SW 1271 (cell line): ENCODE measurements at places on chromosomes 16 and 17.
A peak's percentile ranks its signal among the peaks of the same experiment; 100 is the strongest.

GRCh38 chr17:41547378-41547841 lies 19.3 kb upstream of the KRT19 start:
- no peak for DNase-seq

DNA sequence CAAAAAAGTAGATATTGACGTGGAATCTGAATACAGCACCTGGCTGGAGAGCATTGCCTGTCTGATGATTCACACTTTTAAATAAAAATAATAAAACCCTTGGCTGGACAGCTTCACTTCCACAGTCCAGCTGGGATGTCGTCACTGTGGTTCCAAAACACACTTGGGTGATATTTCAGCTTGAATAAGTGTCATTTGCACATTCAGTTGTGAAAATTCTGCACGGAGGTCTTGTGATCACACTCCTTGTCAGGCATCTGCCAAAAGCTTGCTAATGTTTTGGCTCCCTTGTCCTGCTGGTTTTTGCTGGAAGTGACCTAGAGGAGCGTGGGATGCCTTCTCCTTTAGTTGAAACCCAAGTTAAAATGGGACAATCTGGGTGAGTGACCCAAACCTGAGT lies 60.7 kb downstream of the PCTP start:
- no peak for DNase-seq

DNA sequence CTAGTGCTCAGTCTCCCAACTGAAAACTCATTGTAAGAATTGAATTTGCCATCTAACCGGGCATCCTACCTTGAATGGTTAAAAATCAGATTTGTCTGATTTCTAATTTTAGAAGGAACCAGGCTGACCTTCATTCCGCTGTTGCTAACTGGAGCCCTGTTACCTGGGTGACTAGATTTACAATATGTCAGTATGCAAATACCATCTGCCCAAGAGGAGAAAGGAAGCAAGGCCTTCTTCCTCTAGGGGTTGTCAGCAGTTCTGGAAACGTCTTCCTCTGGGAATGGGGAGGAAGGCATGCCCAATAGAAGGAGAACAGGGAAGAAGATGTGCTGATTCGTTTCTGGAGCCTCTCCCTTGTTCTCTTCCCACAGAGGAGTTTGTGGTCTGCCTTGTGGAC lies 137.9 kb downstream of the PITPNC1 start:
- no peak for DNase-seq

- no peak for DNase-seq
Observed at GRCh38 chr17:28574526-28574925, 2.2 kb downstream of the ALDOC start.

DNA sequence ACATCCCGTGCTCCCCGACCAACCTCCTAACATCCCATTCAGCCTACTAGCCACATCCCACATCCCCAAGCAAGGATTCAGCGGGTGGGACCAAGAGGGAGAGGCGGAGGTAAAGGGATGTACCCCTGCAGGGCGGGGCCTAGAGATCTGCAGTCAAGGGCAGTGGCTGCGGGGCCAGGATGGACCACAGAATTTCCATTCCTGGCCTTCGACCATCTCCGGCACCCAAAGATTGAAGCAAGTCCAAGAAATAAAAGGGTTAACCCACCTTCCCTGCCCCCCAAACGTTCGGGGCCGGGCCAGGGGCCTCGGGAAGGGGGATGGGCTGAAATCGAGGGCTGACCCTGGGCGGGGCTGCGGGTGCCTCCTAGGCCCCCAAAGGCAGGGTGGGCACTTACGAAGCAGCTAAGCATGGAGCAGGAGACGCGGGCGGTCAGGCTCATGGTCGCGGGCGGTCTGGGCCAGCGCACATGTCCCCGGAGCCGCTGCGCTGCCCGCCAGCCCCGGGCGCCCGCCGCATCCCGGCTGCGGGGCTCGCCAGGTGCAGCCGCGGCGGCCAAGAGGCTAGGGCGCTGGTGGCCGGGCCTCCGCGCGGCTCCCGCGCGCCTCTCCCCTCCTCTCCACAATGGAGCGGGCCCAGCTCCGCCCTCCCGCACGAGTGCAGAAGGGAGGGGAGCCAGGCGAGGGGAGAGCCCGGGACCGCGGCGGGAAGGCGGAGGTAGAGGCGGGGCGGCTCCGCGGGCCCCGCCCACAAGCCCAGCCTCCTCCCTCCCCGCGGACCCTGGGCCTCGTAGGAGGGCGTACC lies at the start of gene MTMR4:
Gene MTMR4 (minus strand): TSS at position 674 of the 805 bp plus-strand sequence. CDS start 231 bp downstream, at position 443.
- DNase-seq: peak; percentile 68

GRCh38 chr17:43907998-43908721 lies 824 bp upstream of the MPP2 start:
- no peak for DNase-seq

DNA sequence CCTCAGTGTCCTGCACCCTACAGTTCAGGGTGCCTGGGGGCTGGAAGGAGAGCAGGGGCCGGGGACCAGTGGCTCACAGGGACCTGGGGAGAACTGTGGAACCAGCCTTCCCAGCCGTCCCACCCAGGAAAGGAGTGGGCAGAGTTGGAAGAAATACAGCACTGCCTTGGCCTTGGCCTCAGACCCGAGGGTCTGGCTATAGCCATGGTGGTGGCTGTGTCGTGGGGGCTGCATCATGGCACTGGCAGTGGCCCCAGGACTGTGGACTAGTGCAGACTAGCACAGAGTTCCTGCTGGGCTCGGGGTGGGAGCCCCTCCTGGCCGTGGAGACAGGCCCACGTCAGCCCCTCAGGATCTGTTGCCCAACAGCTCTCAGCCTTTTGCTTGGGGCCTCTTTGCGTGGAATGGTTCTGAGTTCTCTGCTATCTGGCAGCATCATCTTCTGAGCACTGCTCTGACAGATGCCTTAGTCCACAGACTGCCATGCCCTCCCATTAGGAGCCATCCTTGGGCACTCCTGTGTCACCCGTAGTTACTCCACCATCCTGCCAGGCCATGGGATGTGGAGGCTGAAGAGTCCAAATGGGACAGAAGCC lies 12.6 kb upstream of the DNASE1 start:
- no peak for DNase-seq

GRCh38 chr17:50904518-50905459 lies 38.6 kb upstream of the TOB1 start:
- no peak for DNase-seq

DNA sequence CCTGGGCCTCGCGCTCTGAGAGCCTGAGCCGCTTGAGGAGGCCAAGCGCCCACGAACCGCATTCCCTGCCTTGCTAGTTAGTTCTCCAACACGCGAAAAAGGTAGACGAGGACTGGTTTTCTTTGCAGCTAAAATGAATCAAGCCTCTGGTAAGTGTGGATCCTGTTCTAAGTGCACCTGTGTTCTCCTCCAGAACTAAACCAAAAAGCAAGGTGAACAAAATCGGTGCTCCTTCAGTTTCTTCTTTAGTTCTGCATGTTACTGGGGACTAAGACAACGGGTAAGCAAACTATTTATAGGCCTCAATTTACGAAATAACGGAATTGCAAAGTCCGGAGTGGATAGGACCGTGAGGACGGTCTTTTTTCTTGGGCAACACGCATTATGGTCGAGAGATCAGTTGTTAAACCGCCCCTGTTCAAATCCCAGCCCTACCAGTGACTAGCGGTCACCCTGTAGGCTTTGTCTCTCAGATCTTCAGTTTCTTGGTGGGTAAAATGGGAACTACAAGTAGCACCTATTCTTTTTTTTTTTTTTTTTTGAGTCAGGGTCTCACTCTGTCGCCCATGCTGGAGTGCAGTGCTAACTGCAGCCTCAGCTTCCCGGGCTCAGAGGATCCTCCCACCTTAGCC lies 993 bp upstream of the ANKRD11 start:
- DNase-seq: no peak

DNA sequence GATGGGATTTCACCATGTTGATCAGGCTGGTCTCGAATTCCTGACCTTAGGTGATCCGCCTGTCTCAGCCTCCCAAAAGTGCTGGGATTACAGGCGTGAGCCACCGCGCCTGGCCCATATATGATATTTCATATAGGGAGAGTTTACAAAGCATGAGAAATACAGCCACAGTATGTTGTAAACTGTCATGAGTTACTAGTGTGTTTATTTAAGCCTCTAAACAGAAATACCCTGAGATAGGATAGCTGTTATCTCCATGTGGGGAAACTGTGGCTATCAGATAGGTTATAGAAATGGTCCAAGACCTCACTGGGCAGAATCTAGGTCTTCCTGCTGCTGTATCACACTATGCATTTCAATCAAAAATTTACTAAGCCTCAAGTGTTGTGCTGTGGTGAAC lies 2.1 kb upstream of the CDK5RAP3 start:
- no peak for DNase-seq

- DNase-seq: no peak
Observed at GRCh38 chr16:1125471-1125870, 27.4 kb upstream of the CACNA1H start.

DNA sequence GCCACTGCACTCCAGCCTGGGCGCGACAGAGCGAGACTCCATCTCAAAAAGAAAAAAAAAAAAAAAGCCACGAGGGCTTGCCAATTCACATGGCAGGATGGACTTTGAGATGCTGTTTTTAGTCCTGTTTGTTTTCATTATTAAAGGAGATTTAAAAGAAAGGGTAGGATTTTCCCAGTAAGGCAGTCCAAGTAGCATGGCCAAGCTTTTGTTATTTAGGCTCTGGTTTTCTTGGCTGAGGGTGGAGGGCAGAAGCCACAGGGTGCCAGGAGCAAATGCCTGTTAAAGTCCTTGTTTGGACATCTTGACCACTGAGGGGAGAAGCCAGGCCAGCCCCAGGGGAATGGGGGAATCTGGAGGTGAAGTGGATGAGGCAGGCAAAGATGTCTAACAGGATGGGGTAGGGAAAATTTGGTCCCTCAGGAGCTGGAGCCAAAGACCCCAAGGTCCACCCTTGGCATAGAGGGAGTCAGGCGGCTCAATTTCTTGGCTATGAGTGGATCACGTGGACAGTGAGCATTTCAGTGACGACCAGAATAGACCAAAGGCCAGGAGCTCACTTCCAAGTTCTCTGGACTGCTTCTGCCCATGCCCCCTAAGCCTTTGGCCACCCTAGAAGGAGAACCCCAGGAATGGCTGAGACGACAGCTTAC lies 20.8 kb upstream of the PLLP start:
- DNase-seq: no peak

DNA sequence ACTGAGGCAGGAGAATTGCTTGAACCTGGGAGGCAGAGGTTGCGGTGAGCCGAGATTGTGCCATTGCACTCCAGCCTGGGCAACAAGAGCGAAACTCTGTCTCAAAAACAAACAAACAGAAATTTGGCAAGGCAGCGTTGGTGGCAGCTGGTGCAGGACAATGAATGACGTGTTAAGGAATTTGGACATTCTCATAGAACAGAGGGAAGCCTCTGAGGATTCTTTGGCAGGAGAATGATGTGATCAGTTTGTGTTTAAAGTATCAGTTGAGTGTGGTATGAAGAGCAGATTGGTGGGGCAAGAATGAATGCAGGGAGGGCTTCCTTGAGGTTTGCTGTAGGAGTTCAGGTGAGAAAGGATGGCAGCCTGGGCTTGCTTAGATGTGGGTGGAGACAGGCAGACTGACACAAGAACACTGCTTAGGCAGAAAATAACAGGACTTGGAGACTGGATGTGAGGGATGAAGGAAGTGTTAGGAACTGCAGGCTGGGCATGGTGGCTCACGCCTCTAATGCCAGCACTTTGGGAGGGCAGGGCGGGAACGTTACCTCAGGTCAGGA lies 4.8 kb downstream of the CYB5D2 start:
- DNase-seq: no peak

GRCh38 chr16:68368301-68368888 lies 57.6 kb downstream of the PRMT7 start:
- DNase-seq: no peak

DNA sequence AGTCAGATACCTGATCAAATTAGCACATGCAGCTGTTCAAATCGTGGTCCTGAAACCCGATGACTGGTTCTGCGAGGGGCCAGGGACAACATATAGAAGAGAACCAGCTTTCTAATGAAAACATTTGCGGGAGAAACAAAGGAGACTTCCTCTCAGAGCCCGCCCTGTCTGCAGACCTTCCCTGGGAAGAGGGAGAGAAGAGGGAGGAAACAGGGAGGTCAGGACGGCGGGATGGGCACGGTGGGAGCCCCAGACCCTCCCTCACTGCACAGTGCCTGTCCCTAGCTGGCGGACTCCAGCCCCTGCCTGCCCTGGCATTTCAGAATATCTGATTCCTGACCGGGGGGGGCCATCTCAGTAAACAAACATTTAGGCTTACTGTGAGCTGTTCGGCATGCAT lies 317.3 kb downstream of the FOXL1 start:
- no peak for DNase-seq

GRCh38 chr17:40961591-40961990 lies 5.2 kb downstream of the KRT39 start:
- DNase-seq: no peak

GRCh38 chr16:822174-822908 lies 21.8 kb upstream of the GNG13 start:
- no peak for DNase-seq

DNA sequence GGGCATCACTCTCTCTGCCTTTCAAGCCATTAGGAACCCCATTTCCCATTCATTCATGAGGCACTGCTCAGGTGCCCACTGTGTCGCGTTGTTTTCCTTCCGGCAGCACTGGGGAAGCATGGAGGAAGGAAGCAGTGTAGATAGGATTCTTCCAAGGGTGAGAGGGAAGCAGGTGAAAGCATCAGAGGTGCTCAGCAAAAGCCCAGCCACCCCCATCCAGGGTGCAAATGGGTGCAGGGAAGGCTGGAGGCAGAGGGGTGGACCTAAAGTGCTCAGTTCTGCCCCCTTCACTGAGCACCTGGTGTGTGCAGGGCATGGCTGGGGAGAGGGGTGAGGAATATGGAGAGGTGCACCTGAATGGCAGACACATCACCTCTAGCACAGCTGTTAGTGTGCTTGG lies 3.4 kb upstream of the NXPH3 start:
- no peak for DNase-seq

DNA sequence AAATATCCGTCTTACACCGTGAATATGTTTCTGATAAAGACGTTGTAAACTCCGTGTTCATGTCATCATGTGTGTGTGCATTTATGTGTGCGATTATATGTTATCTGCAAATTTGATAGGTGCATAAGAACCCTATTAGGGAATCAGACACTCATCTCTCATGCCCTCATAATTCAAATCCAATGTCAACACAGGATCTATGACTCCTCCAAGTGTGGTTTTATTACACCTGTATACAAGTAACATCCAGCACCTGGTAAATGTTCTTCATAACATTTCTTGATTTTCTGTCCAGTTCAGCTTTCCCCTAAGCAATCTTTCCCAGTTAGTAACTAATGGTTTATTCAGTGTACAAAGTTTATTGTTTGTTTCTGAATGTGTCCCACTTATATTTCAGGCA lies 681.9 kb downstream of the CDH11 start:
- DNase-seq: no peak

DNA sequence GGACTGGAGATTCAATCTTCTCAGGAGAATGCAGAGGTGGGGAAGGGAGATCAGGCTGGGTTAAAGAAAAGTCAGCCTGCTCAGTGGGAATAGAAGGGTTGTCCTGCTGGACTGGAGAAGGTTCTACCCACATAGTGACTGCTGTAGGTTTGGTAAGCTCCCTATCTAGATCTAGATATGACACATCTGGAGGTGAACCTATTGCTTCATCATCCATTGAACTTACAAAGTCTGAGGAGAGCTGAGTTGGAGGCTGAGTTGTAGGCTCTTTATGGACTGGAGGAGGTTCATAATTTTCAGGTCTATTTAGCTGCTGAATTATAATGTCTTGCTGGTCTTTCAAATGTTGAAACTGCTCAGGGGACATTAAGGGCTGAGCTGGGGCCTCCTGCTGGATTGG lies 46.0 kb upstream of the NF1 start:
- DNase-seq: no peak
